ENCODE measurements at places on chromosomes 5 and 9.

DNA sequence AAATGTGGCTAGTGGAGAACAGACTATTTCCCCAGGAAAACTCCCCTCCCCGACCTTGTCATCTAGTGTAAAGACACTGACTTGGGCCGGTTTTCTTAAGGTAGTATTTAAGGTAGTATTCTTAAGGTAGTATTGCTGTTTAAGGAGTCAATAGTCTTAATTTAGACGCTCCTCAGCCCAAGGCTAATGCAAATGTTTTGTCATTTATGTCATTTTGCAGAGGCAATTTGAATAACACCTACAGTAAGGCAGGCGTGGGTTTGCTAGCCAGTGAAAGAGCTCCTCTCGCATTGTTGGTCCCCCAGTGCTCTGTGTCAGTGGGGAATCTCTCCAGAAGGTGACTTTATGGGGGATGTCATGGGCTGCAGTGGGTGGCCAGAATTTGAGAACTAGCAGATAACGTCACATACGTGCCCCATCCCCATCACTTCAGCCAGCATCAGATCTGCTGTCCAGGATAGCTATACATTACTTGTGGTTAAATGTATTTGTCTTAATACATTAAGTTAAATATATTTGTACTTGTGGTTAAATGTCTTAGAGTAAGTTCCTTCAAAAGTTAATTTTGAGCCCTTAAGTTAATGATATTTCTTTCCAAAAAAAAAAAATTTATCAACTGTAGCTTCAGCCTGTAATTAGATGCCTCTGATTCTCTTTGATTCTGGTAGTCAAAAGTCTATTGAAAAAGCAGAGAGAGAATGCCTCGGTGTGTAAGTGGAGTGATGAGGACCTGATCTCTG, 2.6 kb downstream of the PPP1R26 start:
- DNase-seq: no peak

GRCh38 chr5:125326150-125326510, 579.7 kb upstream of the ZNF608 start:
- no peak for DNase-seq

- DNase-seq: no peak
Measured at GRCh38 chr5:174818430-174818829, 94.0 kb downstream of the MSX2 start.

- DNase-seq: no peak
Measured at GRCh38 chr5:122774519-122774860, 390 bp upstream of the SNX2 start.

DNA sequence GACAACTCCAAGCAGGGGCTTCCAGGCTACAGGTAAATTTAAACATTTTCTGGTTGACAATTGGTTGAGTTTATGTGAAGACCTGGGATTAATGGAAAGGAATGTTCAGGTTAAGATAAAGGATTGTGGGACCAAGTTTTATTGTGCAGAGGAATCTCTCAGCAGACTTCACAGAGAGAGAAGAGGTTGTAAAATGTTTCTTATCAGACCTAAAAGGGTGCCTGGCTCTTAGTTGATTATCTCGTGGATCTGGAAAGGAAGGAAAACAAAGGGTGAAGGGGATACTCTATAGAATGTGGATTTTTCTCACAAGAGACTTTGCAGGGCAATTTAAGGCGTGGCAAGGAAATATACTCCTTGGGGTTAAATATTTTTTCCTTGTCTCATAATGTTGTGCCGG, 96.5 kb upstream of the RASGRF2 start:
- no peak for DNase-seq

GRCh38 chr5:16066810-16067209, 112.8 kb downstream of the MARCHF11 start:
- no peak for DNase-seq

GRCh38 chr5:59458321-59458720, 435.2 kb downstream of the PDE4D start:
- no peak for DNase-seq

DNA sequence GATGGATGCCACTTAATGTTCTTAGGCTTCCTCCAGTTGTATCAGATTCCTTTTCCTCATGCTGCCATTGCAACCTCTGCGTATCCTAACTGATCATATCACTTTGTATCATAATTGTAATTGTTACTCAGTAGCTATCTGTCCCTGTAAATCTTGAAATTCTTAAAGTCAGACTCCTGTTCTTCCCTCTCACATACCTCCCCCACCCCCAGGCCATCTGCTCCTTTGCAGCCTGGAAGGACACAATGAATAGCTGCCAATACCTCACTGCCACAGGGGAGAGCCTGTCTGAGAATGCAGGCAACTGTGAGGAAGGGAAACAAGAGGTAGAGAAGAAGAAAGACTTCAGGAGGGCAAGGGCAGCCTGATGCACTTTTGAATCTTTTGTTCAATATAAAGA, 228.5 kb downstream of the ENC1 start:
- peak; percentile 54 for DNase-seq

GRCh38 chr9:124264823-124265233, 7.1 kb downstream of the NEK6 start:
- DNase-seq: no peak

- no peak for DNase-seq
Measured at GRCh38 chr5:119031905-119032304, 39.0 kb upstream of the DMXL1 start.

- DNase-seq: no peak
Measured at GRCh38 chr9:72445306-72445995, 76.0 kb upstream of the TMC1 start.

DNA sequence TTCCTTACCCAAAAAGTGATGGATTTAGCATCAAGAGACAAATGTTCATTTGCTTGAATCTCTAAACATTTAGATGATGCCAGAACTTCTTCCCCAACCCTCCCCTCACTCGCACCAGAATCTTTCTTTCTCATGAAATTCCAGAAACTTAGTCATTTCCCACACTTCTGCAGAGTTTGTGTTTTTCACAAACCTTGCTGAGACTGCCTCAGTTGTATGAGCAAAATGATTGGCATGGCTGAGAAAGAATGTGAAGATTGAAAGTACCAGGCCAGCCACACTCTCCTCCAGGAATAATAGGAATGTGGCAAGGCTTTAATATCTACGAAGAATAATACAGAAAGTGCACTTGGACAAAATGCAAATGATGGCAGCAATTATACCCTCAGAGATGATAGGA, 428.3 kb upstream of the CDH6 start:
- no peak for DNase-seq

DNA sequence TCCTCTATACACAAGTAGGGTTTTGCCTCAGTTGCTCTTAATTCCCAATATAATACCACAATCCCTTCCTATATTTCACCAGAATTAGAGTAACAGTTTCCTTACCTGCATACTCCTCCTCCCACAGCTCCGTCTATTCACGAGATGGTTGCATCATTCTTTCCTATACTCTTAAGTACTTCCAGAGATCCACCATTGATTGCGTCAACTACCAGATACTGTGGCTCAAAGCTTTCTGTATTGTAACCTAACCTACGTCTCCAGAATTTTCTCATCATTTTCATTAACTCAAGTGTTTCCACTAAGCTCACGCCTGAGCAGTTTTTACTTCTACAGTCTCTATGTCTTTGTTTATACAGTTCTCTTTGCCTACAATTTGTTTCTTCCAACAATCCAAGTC, 31.2 kb upstream of the MINAR2 start:
- no peak for DNase-seq

Measured in testis (tissue), 5 donors.